ENCODE measurements at places on chromosomes 6 and 20. TPM values are rescaled to one million over a fixed set of nuclear protein-coding genes. Genes with fewer than 3 reads are reported as not detected.

GRCh38 chr20:50545126-50545525 is 34.9 kb downstream of the PTPN1 start:
- H3K36me3 ChIP-seq: peaks cover 2% of the 10 kb centered on the region
- no peak overlapping the region for H3K4me3 ChIP-seq
- no peak for DNase-seq
- no peak overlapping the region for H3K27ac ChIP-seq
- no peaks in the 10 kb centered on the region for H3K27me3 ChIP-seq

DNA sequence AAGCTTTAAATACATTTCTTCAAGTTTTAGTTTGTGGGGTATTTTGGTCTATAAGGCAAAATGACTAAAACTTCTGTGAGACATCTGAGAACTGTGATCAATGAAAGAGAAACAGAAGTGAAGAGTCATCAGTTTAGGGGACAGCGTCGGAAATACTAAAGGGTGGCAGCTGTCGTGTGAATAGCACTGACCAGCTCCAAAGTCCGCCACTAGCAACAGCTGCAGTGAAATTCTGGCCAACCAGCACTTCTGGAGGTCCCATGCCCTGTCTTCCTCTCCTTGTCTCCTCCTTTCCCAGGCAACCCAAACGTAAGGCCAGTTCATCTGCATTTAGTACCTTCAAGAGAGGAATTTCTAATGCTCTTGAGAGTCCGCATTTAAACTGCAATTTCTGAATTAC is 87.5 kb downstream of the DACT2 start:
- no peak overlapping the region for H3K27ac ChIP-seq
- no peaks in the 10 kb centered on the region for H3K36me3 ChIP-seq
- no peak overlapping the region for H3K4me3 ChIP-seq
- H3K27me3 ChIP-seq: no peaks in the 10 kb centered on the region
- DNase-seq: no peak
- H3K4me1 ChIP-seq: no peaks in the 10 kb centered on the region

Gene GNMT
- total RNA-seq: 1.2 TPM

Gene SLC52A3
- total RNA-seq: not detected

- H3K36me3 ChIP-seq: no peaks in the 10 kb centered on the region
- H3K27ac ChIP-seq: no peak overlapping the region
- H3K4me3 ChIP-seq: no peak overlapping the region
These were observed 702.7 kb downstream of the MAFB start for GRCh38 chr20:39986173-39986904.

Gene RBPJL
- total RNA-seq: not detected

DNA sequence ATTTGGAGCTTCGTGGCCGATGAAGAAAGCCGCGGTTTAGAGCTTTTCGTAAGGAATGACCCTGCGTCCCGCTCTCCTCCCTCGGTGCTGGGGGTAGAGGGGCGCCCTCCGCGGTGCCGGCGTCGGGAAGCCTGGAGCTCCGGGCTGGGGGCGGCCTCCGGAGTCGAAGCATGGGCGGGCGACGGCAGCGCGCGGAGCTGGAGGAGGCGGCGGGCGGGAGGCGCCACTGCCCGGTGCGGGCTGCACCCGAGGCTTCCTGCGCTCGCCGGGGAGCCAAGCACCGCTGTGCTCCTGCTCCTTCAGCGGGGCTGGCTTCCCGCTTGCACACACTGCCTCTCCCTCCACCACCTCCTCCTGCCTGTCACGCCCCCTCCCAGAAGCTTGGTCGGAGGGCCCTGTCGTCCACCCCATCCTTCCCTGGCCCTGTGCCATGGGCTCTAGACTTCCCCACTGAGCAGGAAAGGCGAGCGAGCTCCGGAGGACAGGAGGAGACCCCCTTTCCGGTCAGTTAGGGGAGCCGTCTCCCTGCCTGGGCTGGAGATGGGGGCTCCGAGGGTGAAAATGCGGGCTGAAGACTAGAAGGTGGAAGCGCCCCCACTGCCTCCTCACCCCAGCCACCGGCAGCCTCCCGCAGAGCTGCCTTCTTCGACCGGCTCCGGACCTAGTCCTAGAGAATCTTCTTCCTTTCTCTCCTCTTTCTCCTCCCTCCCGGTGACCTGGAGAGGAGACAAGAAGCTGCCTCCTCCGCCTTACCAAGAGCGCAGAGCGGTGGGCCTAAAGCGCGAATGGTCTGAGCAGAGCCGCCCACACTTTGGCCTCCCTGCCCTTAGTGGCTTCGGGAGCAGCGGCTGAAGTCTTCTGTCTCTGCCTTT is 1.8 kb downstream of the CDH4 start:
- H3K27ac ChIP-seq: no peak overlapping the region
- H3K4me1 ChIP-seq: no peaks in the 10 kb centered on the region
- H3K4me3 ChIP-seq: no peak overlapping the region
- DNase-seq: no peak
- no peaks in the 10 kb centered on the region for H3K36me3 ChIP-seq

Gene SLC17A3
- not detected for total RNA-seq

- H3K4me1 ChIP-seq: peaks cover 17% of the 10 kb centered on the region
- H3K36me3 ChIP-seq: no peaks in the 10 kb centered on the region
- H3K4me3 ChIP-seq: no peak overlapping the region
- H3K27ac ChIP-seq: no peak overlapping the region
- no peaks in the 10 kb centered on the region for H3K27me3 ChIP-seq
These were observed 60.3 kb downstream of the RSPO3 start for GRCh38 chr6:127178746-127179145.

DNA sequence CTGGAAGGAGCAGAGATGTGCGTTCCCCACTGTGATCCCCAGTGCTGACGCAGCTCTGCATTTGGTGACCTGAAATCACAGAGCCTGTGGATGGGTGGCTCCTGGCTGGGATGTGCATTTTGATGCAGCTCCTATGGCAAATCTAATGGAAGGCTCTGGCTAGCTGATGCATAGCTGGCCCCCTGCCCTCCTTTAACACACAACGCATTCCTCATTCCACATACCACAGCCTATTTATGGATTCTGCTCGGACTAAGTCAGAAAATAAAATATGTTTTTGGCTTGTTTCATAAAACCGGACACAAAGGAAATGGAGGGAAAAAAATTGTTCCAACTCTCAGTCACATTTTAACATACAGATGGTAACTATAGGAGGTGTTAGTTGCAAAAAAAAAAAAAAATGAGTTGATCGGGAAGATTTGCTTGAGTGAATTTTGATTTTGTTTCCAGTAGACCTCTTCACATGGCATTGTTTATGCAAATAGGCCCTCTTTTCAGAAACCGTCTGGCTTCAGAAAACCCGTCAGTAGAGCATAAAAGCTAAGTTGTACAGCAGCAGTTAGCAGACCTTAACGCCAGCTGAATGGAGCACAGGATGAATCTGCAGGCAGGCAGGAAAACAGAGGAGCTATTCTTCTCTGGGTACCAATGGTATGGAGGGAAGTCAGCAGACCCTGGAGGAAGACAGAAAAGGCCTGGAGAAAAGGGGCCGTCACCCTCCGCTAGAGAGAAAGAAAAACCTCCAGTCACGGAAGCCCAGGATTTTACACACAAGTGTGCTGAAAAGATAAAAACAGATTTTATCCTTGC is 215.4 kb downstream of the HDGFL1 start:
- H3K27ac ChIP-seq: no peak overlapping the region
- DNase-seq: peak; percentile 11
- H3K27me3 ChIP-seq: no peaks in the 10 kb centered on the region
- H3K4me1 ChIP-seq: no peaks in the 10 kb centered on the region
- H3K36me3 ChIP-seq: no peaks in the 10 kb centered on the region

Gene MTFR2
- 7.4 TPM for total RNA-seq

Gene CPNE5
- 32.1 TPM for total RNA-seq

Gene SASH1
- 97.5 TPM for total RNA-seq

DNA sequence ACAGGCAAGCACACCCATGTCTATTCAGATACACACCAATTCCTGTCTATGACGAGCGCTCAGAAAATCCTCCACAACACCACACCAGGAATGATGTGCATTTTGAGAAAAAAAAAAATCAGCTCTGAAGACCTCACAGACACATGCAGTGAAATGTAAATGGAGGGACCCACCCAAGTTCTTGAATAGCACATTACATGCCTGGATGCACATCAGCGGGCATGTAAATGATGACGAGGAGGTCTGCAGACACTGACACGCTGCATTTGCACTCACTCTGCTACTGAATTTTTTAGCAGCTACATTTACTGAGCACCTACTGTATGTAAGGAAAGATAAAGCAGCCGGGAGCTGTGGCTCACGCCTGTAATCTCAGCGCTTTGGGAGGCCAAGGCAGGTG is 14.7 kb downstream of the NRSN2 start:
- peaks cover 7% of the 10 kb centered on the region for H3K4me1 ChIP-seq
- no peaks in the 10 kb centered on the region for H3K36me3 ChIP-seq
- no peak for DNase-seq
- no peak overlapping the region for H3K4me3 ChIP-seq
- H3K27ac ChIP-seq: no peak overlapping the region

GRCh38 chr6:117613920-117614560 is 11.7 kb upstream of the GOPC start:
- no peak overlapping the region for H3K4me3 ChIP-seq
- no peaks in the 10 kb centered on the region for H3K27me3 ChIP-seq
- no peak overlapping the region for H3K27ac ChIP-seq
- no peaks in the 10 kb centered on the region for H3K36me3 ChIP-seq

Gene ZNF391
- 0.42 TPM for total RNA-seq

- peak within 1 kb of the TSS; percentile 94 for H3K27ac ChIP-seq
- DNase-seq: peak; percentile 99
- no peaks in the 10 kb centered on the region for H3K27me3 ChIP-seq
- H3K36me3 ChIP-seq: peaks cover 2% of the 10 kb centered on the region
- peaks cover 14% of the 10 kb centered on the region for H3K4me1 ChIP-seq
These were observed at the start of gene SOX4 for GRCh38 chr6:21593412-21593926. SOX4 (plus strand) TSS chr6:21593751; CDS start chr6:21594535, 784 bp downstream.

Gene DYNLT2
- 1.5 TPM for total RNA-seq

GRCh38 chr6:34558172-34558714 is 2.1 kb upstream of the SPDEF start:
- H3K27me3 ChIP-seq: no peaks in the 10 kb centered on the region
- H3K27ac ChIP-seq: no peak overlapping the region
- DNase-seq: no peak
- H3K4me1 ChIP-seq: peaks cover 5% of the 10 kb centered on the region
- no peaks in the 10 kb centered on the region for H3K36me3 ChIP-seq

DNA sequence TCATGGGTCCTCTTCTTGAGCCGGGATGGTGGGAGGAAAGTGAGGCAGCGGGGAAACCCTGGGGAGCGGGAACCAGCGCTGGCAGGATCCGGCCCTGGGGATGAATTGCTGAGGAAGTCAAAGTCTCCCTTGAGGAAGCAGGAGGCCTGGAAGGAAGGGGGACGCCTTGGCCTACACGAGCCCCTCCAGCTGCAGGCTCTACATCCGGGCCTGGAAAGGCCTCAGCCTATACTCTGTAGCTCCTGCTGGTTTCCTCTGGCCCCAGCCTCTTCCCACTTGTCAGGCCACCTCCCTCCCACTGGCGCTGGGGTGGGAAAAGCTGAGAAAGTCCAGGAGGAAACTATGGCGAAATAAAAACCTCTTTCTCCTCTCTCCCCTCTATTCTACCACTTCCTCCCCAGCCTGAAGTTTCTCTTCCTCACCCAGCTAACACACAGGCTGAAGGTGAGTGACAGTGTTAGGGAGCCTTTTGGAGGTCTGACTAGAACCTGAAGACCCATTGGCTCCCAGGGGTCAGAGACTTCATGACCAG is 14.9 kb downstream of the TREML2 start:
- no peaks in the 10 kb centered on the region for H3K36me3 ChIP-seq
- no peak overlapping the region for H3K27ac ChIP-seq
- H3K4me1 ChIP-seq: no peaks in the 10 kb centered on the region
- H3K4me3 ChIP-seq: no peak overlapping the region

- DNase-seq: no peak
- H3K36me3 ChIP-seq: no peaks in the 10 kb centered on the region
- H3K4me1 ChIP-seq: no peaks in the 10 kb centered on the region
- no peak overlapping the region for H3K4me3 ChIP-seq
- no peak overlapping the region for H3K27ac ChIP-seq
These were observed 454.3 kb upstream of the JARID2 start for GRCh38 chr6:14791526-14791925.

DNA sequence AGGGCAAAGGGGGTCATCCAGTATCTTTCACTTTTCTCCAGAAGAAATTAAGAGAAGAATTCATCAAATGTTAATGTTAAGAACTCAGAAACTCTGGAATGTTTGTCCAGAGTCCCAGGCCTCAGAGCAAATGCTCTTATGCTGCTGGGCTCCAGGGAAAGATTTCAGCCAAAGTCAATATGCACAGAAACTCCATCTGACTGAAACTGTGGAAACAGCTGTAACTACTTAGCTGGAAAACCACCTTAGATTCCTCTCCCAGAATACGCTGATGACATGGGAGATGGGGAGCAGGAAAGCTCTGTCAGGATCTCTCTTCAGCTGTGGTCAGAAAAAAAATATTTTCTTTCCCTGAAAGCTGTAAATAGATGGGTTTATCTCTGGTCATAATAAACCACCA is 559.6 kb downstream of the RFPL4B start:
- DNase-seq: peak; percentile 70
- H3K36me3 ChIP-seq: no peaks in the 10 kb centered on the region
- H3K27ac ChIP-seq: no peak overlapping the region
- no peaks in the 10 kb centered on the region for H3K27me3 ChIP-seq

DNA sequence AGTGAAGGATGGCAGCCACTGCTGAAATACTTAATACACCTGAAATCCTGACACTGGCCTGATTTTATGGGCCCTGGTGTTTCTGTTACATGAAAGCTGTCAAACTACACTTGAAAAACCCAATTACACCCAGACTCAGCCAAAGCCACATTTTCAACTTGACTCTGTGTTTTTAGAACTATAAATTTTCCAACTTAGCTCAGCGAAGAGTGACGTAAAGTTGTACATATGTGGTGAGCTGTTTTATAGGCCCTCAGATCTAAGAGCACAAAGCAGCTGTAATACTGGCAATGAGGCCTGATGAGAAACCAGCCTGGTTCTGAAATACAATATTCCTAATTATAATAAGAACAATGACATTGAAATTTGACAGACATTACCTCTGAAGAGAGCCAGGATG is 18.6 kb downstream of the SCML4 start:
- H3K4me1 ChIP-seq: no peaks in the 10 kb centered on the region
- no peak for DNase-seq
- H3K36me3 ChIP-seq: no peaks in the 10 kb centered on the region

- no peaks in the 10 kb centered on the region for H3K36me3 ChIP-seq
- no peak overlapping the region for H3K27ac ChIP-seq
- H3K4me1 ChIP-seq: no peaks in the 10 kb centered on the region
- H3K4me3 ChIP-seq: no peak overlapping the region
- peaks cover 5% of the 10 kb centered on the region for H3K27me3 ChIP-seq
These were observed 191.0 kb downstream of the UNC5CL start for GRCh38 chr6:40848038-40848437.

DNA sequence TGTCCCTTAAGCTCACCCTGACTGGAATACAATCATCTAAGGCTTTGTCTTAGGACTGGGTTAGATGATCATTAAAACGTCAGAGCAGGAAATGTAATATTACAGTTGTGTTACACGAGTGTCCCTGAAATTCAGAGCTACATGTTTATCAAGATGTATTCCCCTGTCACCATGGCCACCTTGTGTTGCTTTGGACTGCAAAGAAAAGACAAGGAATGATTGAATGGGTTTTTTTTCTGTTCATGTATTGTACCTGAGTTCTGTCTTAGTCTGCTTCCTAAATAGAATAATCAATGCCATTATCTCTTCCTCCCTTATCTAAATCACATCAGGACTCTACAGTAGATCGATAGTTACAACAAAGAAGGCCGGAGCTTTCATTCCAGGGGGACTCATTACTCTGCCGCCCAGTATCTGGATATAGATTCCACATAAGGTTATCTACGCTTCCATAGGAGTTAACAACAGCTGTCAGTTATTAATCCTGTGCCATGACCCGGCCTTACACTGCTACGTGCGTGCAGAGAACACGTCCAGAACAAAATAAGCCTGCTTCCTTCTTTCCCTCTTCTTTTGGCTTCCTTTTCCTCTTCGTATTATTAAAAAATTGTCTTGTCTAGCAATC is 274.1 kb upstream of the SASH1 start:
- no peak overlapping the region for H3K4me3 ChIP-seq
- peak; percentile 29 for DNase-seq
- no peaks in the 10 kb centered on the region for H3K27me3 ChIP-seq

Data from endothelial cell of umbilical vein (primary cell).